ENCODE measurements at places on chromosomes 2 and 18. TPM values are rescaled to one million over a fixed set of nuclear protein-coding genes. Genes with fewer than 3 reads are reported as not detected.

Gene TRPM8
- total RNA-seq, result 0.54 TPM

DNA sequence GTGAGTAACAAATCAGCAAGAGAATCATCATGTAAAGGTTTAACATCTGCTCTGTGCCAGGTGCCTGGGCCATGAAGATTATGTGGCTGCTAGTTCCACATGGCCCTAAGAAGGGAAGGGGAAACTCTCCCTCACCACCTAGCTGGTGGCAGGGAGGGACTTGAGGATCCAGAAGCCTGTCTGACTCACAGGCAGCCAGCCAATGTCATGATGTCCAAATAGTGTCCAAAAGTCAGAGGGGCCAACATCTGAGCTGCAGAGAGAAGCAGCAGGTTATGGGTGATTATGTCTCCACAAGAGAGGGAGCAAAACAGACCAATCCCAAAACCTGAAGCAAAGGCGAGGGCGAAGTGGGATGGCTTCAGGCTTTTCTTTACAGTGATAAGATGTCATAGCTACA is 61.9 kb upstream of the SPP2 start:
- no peak overlapping the region for H3K4me3 ChIP-seq
- 0 out of 2 replicates have a peak, but pooled peaks cover 3% of the 10 kb centered on the region for H3K36me3 ChIP-seq
- no peaks in the 10 kb centered on the region for H3K4me1 ChIP-seq
- no peak for DNase-seq

GRCh38 chr2:152730591-152731333 is 12.3 kb downstream of the ARL6IP6 start:
- H3K36me3 ChIP-seq, result peaks cover 26% of the 10 kb centered on the region
- no peaks in the 10 kb centered on the region for H3K27me3 ChIP-seq
- DNase-seq, result no peak
- H3K27ac ChIP-seq, result no peak overlapping the region

- no peaks in the 10 kb centered on the region for H3K27me3 ChIP-seq
- no peak overlapping the region for H3K27ac ChIP-seq
- no peak for DNase-seq
- no peaks in the 10 kb centered on the region for H3K36me3 ChIP-seq
- no peak overlapping the region for H3K4me3 ChIP-seq
Observed at GRCh38 chr2:165155152-165155551, 48.7 kb downstream of the SCN3A start.

Gene STAT1
- 43.0 TPM for total RNA-seq
